Type B pancreatic cell (in vitro differentiated cells): ENCODE measurements at places on chromosomes 5 and 9. TPM values are rescaled to one million over a fixed set of nuclear protein-coding genes. Genes with fewer than 3 reads are reported as not detected.

GRCh38 chr9:19618816-19619215 is 170.0 kb downstream of the SLC24A2 start:
- no peak for DNase-seq

DNA sequence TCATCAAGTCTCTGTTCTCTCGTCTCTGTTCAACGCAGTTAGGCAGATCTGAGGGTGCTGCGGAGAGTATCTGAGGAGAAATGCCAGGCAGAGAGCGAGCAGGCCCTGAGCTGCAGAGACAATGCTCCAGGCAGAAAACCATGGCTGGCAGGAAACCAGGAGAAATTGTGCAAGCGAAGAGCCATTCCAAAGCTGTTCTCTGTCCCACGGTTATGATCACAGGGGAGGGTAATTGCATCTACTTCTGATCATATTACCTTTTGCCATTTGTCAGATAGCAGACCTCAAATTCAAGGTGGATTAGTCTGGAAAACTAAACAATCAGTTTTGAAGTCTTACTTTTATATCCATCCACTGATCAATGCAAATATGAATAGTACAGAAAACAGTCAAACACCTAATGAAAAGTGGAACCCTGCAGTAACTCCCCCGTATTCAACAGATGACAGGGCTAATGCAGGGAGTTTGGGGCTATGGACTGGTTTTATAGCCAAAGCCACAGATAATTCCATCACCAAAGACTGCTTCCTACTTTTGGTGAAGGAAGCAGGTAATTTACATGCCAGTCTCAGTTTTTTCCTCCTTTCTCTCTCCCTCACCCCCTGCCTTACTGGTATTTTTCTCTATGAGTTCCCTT is 228.0 kb downstream of the DCP2 start:
- no peak for DNase-seq

DNA sequence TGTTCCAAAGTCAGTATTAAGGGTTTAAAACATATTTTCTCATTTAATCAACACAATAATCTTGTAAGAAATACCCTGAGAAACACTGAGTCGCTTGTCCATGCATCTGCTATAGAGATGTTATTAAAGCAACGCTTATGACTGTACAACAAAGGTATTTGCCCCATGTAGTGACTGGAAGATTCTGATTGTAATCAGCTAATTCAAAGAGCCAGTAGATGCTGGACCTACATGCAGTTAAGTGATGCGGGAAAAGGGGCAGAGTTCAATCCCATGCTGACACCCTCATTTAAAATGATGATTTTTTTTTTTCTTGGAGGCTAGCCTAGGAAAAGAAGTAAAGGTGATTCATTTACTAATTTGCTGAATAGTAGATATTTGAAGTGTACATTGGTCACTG is 149.3 kb upstream of the MTAP start:
- no peak for DNase-seq

DNA sequence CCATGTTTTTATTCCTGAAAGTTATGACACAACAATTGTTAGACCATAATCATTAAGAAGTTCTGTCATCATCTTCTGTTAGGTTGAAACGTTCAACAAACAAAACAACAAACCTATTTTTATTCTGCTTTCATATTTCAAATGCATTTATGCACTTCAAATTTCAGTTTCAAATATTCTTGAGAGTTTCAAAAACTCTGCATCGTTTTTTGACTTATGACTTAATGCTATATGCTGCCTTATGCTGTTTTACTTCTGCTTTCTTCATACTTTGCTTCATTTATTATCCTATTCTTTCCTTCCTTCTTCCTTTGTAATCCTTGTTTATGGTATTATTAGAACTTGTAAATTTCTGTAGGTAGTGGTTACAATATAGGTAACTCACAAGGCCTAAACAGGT is 95.0 kb downstream of the PCSK1 start:
- DNase-seq: no peak

DNA sequence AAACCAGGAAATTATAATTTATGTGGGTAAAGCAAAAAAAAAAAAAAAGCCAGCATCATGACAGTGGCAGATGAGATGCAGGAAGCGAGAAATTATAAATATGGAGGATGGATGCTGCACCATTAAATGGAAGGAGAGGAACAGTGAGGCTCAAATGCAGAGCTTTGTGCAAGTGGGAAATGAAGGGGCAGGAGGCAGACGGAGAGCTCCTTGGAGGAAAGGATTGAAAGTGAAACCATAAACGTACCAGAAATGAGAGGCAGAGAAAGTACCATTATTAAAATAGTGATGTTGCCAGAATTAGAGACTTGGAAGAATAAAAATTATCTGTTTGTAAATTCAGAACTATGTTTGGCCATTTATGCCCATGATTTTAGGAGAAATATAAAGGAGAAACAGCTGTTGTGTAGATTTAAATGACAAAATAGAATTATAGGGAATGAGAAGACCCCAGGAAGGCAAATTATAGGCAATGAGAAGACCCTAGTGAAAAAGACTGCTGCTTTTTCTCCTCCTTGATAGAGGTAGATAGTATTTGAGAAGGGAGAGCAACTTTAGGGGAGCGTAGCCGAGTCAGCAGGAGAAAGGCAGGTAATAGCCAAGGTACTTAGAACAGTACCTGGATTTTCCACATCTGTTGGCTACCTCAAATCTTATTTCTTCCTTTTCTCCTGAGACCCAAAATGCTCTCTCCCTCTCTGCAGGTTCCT is 341.0 kb upstream of the CD180 start:
- DNase-seq: no peak

DNA sequence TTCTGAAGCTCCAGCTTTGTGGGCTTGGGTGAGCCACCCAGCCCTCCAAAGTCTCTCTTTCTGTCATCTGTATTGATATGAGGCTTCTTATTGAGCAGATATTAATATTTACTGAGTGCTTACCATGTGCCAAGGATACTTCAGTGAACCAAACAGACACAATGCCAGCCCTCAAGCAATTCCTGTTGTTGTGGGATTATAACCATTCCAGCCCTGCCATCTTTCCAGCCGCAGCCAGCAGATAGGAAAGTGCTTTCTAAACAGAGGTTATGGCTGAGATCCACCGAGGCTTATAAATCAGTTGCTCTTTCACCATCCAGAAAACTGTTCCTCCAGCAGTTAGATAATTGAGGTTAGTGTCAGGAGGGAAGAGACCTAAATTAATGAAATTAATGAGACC is 137.7 kb upstream of the ALDH1B1 start:
- no peak for DNase-seq

- DNase-seq: no peak
Observed at GRCh38 chr5:9765419-9766140, 135.4 kb upstream of the TAS2R1 start.

DNA sequence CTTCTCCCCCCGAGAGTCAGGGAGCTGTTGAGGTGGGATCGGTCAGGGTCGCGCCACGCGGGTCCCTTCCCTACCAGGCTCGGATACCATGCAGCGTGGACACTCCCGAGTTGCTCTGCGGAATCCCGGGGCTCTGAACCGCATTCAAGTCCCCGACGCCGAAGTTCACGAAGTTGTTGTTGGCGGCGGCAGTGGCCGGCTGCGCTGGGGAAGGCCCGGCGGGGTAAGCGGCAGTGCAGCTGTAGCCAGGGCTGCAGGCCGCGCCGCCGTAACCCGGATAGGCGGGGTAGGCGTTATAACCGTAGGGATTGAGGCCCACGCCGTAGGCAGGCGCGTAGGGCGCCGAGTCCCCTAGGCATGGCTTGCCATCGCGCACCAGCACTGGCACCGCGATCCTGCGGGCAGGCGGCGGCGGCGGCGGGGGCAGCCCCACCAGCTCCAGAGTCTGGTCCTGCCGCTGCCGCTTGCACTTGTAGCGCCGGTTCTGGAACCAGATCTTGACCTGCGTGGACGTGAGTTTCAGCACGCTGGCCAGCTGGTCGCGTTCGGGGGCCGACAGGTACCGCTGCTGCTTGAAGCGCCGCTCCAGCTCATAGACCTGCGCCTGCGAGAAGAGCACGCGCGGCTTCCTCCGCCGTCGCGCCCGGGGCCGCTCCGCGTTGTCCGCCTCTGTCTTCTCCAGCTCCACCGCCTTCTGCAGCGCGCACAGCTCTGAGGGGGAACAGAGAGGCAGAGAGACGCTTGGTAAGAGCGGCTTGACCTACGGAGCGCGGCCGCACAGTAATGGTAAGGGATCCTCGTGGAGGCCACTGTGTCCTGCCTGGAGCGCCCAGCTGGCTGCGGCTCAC is 2.3 kb downstream of the NKX2-5 start:
- DNase-seq: no peak

GRCh38 chr9:2271426-2271825 is 256.3 kb downstream of the SMARCA2 start:
- no peak for DNase-seq

DNA sequence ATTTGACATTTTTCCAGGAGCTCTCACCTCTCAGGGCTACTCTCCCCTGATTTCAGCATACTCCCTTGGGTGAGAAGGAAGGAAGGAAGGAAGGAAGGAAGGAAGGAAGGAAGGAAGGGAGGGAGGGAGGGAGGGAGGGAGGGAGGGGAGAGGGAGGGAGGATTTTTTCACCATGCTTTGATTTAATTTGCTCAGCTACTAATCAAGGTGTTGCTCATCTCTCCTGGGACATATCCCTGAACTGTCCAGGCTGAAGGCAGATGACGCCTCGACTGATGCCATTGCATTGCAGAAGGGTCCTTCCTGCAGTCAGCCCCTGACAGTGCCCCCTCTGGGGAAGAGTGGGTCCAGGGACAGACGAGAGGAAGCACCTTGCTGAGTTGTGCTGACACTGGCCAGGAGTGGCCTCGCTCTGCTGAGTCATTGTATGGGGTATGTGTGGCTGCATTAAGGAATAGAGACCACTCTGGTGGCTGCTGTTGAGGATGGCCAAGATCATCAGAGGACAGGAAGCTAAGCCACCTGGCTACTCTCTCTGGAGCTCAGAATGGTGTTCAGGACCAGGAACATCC is 43.6 kb upstream of the CRB2 start:
- no peak for DNase-seq

DNA sequence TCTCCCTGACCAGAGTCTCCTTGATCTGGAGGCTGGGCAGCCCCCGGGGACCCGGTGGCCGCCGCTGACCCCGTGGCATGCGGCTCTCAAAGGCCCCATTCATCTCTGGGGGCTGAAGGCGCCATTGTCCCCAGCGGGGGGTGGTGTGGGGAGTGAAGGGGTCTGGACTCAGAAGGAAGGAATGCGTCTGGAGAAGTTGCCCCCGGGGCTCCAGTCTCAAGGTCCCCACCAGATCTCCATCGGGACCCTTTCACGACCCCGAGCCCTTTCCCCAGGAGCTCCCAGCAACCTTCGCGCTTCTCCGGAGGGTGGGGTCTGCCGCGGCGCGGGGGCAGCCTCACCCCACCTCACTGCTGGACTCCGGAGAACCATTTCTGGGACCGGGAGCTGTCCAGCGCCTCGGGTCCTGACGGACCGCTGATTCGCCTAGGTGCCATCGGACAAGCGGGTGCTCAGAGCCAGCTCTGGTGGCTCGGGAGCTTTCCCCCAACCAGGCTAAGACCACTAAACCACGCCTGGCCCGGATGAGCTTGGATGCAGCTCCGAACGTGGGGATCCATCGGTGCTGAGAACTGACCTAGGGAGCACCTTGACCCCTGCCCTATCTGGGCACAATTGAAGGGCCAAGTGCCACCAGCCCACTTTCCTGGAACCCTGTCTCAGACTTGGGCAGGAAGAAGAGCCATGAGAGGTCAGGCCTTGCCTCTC is 5.1 kb upstream of the PCDH1 start:
- no peak for DNase-seq

DNA sequence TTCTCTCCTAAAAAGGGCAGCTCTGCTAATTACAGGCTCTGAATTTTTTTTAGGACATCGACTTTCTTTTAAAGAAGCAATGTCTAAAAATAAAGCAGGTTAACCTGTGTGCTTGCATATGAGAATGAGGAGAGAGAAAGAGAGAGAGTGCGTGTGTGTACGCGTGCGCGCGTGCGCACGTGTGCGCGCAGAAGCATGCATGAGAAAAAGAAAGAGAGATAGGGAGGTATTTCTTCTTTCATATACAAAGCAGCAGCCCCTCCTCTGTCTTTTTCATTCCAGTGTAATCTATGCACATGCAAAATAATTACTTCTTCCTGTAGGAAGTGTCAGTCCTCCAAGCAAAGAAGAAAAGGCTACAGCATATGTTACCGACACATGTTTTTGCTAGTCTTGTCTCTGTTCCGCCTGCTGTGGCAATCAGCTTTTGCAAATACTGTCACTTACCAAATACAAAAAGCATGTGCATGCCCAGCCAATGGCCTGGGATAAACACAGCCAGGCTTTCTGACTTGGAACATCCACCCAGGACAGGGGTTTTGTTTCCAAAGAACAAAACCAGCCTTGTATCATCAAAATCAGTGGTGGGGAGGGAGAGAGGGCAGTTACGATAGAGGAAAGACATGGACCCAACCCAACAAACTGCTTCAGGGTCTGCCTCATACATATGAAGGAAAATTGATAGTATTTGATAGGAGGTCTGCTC is 252.3 kb upstream of the SLC24A2 start:
- no peak for DNase-seq

DNA sequence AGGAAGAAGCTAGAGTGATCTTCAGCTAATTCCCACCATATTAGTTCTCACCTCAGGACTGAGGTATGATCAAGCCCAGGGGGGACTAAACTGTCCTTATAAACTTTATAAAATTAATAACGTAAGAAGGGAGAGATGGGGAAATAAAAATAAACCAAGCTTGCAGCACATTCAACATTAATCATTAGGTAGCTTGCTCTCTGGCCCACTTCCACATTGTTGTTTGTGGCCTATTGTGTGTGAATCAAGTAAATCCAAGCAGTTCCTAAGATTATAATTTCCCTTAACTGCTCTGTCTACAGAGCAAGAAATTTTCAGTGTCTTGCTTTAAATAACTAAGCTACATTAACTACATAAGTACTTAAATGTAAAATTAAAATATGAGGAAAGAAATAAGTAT is 131.3 kb upstream of the ABCA1 start:
- no peak for DNase-seq

DNA sequence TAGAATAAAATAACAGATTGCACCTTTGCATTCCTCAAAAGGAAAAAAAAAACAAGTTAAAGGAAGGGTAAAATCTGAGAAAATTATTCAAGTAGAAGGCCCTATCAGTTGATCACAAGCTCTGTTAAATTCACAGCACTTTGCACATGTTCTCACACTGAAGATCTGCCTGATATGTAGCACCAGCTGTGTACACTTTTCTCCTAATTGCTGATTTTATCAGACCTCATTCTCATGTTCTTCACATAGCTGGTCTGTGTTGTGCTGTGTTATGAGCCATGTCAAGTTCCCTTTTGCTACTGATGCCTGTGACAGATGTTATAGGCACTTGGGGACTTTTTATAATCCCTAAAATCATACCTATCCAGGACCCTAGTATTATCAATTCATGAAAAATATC is 390.4 kb upstream of the PRR16 start:
- DNase-seq: no peak

- DNase-seq: no peak
Observed at GRCh38 chr5:69030358-69031062, 63.3 kb upstream of the SLC30A5 start.

GRCh38 chr5:130532786-130533185 is 628.5 kb downstream of the CHSY3 start:
- DNase-seq: no peak

Gene ANKRD18A
- 4.3 and 7.1 TPM in 2 replicates for total RNA-seq

Gene SPINK14
- total RNA-seq: not detected in 2 replicates

Gene PCDHGA1
- total RNA-seq: 0.31 and 0.74 TPM in 2 replicates

Gene PGM5
- total RNA-seq: 5.8 and 21.2 TPM in 2 replicates

Gene SLC35A4
- 82.6 and 85.8 TPM in 2 replicates for total RNA-seq

Gene ANKRD55
- not detected in 2 replicates for total RNA-seq

Gene ISL1
- 31.5 and 39.4 TPM in 2 replicates for total RNA-seq

Gene ZFP37
- total RNA-seq: 3.6 and 7.4 TPM in 2 replicates

Gene IRGM
- total RNA-seq: not detected in 2 replicates

Gene ECSCR
- not detected in 2 replicates for total RNA-seq

Gene UBQLN1
- 93.0 and 94.5 TPM in 2 replicates for total RNA-seq
